ENCODE measurements at places on chromosomes 7 and 10.
A peak's percentile ranks its signal among the peaks of the same experiment; 100 is the strongest.

DNA sequence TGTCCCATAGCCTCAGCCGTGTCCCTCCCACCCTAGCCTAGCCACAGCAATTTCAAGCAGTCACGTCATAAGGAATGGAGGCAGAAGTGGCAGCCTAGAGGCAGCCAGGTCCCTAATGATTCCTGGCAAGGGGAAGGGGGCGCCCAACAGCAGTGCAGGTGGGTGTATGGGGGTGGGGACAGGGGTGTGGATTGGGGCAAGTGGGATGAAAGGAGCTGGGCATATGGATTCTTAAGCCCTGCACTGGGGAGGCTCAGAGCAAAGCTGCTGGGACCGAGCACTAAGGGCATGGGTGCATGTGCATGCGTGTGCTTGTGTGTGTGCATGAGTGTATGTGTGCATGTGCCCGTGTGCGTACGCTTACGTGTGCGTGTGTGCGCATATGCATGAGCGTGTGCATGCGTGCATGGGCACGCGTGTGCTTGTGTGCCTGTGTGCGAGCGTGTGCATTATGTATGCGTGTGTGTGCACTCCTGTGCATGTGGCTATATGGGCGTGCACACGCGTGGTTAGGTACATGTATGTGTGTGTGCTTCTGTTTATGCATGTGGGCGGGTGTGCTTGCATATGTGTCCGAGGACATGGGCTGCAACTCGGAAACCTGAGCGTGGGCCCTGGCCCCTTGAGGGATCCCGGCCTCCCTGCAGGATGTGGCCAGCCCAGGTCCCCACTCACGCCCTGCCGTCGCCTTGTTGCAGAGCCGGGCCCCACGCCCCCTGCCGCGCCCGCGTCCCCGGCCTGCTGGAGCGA lies 34.1 kb downstream of the SH2B2 start:
- no peak for DNase-seq

- no peak for DNase-seq
These were observed 7.5 kb downstream of the CALML3 start for GRCh38 chr10:5532307-5532605.

- no peak for DNase-seq
These were observed 3.5 kb downstream of the INPP5A start for GRCh38 chr10:132541129-132541528.

- DNase-seq: no peak
These were observed 57.2 kb upstream of the BET1 start for GRCh38 chr7:94061326-94061725.

DNA sequence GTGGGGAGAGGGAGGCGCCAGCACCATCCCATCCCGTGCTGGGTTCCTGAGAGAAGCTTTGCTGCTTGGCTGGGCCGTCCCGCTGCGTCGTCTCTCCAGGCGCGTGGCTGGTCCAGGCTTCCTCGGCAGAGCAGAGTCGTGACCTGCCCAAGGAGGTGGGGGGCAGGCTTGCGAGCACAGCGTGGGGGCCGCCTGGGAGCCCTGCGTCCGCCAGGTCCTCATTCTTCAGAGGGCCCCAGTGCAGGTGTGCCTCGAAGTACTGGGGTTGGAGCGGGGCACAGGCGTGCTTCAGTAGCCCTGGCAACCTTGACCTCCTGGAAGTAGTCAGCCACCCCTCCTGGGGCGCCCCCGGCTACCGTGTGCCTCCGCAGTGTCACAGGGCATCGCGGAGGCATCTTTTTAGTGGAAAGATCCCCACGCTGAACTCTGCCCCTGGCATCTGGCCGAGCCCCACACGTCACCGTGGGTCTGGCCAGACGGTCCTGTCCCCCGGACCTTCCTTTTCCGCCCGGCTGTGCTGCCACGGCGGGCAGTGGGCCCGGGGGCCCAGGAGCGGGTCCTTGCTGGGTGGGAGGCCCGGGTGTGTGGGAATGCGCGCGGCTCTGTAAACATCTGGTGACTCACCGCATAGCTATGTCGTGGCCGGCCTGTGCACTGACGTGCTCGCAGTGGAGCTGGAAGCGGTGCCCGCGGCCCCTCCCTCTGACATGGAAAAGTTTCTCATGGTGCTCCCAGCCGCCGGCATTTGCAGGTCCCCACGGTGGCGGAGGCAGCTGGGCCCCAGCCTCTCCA lies 6.4 kb downstream of the MAFK start:
- DNase-seq: peak; percentile 98

GRCh38 chr10:49414496-49414895 lies 18.6 kb upstream of the DRGX start:
- no peak for DNase-seq

GRCh38 chr7:105816954-105817615 lies 59.3 kb downstream of the ATXN7L1 start:
- DNase-seq: no peak

DNA sequence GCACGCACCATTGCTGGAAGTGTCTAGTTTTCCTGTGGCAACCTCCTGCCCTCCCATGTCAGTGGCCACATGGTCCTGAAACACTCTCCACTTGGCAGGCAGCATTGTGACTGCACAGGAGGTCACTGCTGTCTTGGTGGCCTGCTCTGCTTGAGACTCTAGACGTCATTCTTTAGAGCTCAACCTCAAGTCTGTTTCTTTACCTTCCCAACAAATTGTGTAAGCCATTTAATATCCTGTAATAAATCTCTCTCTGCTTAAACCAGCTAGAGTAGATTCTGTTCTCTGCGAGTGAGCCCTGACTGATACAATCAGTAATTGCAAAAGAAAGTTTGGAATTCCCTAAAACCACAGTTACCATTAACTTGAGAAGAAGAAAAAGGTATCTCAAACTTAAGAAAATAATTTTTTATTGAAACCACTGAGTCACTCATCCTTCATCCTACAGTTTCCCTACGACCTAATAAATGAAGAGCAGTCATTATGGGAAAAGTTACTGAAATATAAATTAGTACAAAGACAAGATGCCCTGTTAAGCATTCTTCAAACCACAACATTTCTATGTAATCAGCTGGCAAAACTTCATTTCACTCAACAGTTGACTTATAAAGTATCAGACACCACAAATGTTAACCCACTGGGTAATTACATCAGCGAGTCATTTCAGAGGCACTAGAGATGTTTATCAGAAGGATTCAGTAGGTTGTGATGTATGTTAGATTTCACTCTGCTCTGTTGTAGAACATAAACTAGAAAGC lies 18.0 kb downstream of the SLC25A13 start:
- DNase-seq: no peak

- DNase-seq: no peak
These were observed 120.9 kb upstream of the DIP2C start for GRCh38 chr10:810351-810846.

- DNase-seq: no peak
These were observed 153.5 kb downstream of the RNF216 start for GRCh38 chr7:5627745-5628547.

DNA sequence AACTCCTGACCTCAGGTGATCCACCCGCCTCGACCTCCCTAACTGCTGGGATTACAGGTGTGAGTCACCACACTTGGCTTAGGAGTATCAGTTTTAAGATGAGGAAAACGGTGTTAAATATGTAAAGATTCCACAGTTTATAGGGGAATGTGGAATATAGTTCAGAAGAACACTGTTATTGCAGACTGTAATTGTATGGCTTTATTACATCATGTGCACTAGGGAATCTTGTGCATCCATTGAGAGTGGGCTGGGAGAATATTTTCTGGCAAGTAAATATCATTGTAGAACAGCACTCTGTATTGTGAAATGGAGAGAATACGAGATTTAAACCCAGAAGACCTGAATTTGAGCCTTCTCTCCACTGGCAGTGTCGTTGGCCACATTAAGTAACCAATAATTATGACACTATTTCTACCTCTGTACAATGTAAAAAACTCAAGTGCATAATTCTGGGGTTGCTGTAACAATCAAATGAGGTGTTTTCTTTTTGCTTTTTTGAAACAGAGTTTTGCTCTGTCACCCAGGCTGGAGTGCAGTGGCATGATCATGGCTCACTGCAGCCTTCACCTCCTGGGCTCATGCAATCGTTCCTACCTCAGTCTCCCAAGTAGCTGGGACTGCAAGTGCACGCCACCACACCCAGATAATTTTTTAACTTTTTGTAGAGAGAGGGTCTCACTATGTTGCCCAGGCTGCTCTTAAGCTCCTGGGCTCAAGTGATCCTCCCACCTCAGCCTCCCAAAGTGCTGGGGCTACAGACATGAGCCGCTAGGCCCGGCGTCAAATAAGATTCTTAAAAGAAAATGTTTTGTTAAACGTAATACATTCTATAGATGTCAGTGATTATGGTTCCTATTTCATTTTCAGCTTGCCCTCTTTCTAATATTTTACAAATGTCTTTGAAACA lies 12.0 kb upstream of the PARD3 start:
- no peak for DNase-seq

- DNase-seq: no peak
These were observed 176.8 kb downstream of the TWIST1 start for GRCh38 chr7:18940593-18941134.

- no peak for DNase-seq
These were observed 25.2 kb downstream of the NHLRC2 start for GRCh38 chr10:113879691-113880090.

DNA sequence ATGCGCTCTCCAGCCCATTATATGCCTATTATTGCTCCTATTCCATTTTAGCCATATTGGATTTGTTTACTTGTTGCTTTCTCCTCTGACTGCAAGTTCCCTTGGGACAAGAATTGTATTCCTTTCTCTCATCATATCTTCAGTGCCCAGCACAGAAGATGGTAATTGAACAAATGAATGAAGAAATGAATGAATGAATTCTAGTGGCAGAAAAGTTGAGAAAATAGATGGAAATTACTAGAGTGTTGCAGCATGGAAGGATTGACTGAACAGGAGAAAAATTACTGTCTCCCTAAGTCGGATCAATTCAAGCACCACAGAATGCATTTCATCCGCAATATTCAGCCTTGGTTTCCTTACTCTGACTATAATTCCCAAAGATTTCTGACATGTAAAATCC lies 1243.2 kb downstream of the SORCS1 start:
- DNase-seq: no peak

GRCh38 chr10:118925404-118926071 lies 104.0 kb upstream of the NANOS1 start:
- DNase-seq: no peak

DNA sequence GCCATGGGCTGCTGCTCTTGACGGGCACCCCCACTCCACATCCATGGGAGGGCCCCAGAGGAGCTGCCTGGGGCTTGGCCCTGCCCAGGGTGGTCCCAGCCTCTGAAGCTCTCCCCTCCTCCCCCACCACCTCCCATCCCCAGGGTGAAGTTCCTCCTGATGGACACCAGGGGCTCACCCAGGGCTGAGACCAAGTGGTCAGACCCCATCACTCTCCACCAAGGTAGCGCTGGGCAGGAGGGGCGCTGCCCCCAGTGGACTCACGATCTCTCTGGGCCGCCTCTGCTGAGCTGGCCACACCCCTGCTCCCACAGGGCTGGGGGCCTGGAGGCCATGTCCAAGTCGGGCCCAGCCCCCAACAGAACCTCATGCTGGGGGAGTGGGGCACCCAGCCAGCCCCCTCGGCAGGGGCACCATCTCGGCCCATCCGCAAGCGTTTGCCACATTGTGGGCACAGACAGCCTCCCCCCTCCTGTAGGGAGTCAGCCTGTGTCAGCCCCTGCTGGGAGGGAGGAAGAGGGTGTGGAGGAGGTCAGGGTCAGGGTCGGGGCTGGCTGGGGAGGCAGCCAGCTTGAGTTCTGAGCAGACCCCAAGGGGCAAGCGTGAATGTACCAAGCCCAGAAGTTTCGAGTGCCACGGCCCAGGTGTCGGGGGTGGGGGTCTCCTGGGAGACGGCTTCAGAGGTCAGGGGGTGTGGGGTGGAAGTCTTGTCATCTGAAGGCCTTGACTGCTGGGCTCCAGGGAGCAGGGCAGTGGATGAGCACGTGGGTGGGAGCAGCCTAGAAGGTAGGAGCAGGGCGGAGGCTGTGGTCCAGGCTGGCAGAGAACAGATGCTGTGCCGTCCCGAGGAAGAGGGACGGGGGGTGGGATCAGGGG lies 2.8 kb downstream of the UPK3B start:
- DNase-seq: no peak

- no peak for DNase-seq
These were observed 8.9 kb downstream of the HK1 start for GRCh38 chr10:69287181-69287580.

Data from amniotic stem cell (primary cell).